Smooth muscle cell of the coronary artery (primary cell): ENCODE measurements at places on chromosomes 7 and 10. TPM values are rescaled to one million over a fixed set of nuclear protein-coding genes. Genes with fewer than 3 reads are reported as not detected.

The CCDC3 gene
- 0.15 and 0.47 TPM in 2 replicates for total RNA-seq

The PIP gene
- total RNA-seq: not detected in 2 replicates

The FAM24B gene
- total RNA-seq: 3.8 and 4.3 TPM in 2 replicates

The VAX1 gene
- total RNA-seq: not detected in 2 replicates

The TET1 gene
- total RNA-seq: 0.82 and 1.4 TPM in 2 replicates

The CDH23 gene
- total RNA-seq: 0.08 and 5.4 TPM in 2 replicates

The NKX2-3 gene
- total RNA-seq: not detected in 2 replicates

The MORN4 gene
- total RNA-seq: 4.2 and 8.1 TPM in 2 replicates

The GDF2 gene
- total RNA-seq: not detected in 2 replicates

The GLI3 gene
- total RNA-seq: 2.2 and 3.2 TPM in 2 replicates

The DKK1 gene
- total RNA-seq: 57.4 and 99.2 TPM in 2 replicates

The CRTAC1 gene
- 0.08 and 0.12 TPM in 2 replicates for total RNA-seq

The IL2RA gene
- not detected in 2 replicates for total RNA-seq

The PSD gene
- total RNA-seq: 0.45 and 4.8 TPM in 2 replicates

The IKZF1 gene
- total RNA-seq: not detected in 2 replicates

The ADAMTS14 gene
- total RNA-seq: 1.5 and 9.0 TPM in 2 replicates

The TLX1 gene
- not detected in 2 replicates for total RNA-seq

The LRIT1 gene
- total RNA-seq: not detected in 2 replicates

The TAS2R41 gene
- total RNA-seq: not detected in 2 replicates

The SPDYE18 gene
- 0.08 and 0.94 TPM in 2 replicates for total RNA-seq

The TACC2 gene
- 1.8 and 6.2 TPM in 2 replicates for total RNA-seq

The MMRN2 gene
- total RNA-seq: 2.5 and 17.8 TPM in 2 replicates

The CRYGN gene
- not detected in 2 replicates for total RNA-seq

The LEP gene
- total RNA-seq: 0.94 TPM in 1 of 2 replicates, not detected in the other

The MMD2 gene
- not detected in 2 replicates for total RNA-seq

The IQUB gene
- 0.30 and 0.35 TPM in 2 replicates for total RNA-seq

The BCL7B gene
- total RNA-seq: 12.1 and 16.1 TPM in 2 replicates

The STEAP1B gene
- total RNA-seq: 7.3 and 10.8 TPM in 2 replicates

The PGAM2 gene
- 0.75 and 2.5 TPM in 2 replicates for total RNA-seq

The GARIN1A gene
- total RNA-seq: 0.53 and 0.82 TPM in 2 replicates

The CPEB3 gene
- 0.68 and 0.70 TPM in 2 replicates for total RNA-seq

The LBX1 gene
- not detected in 2 replicates for total RNA-seq

The ADCY1 gene
- total RNA-seq: 0.08 and 2.3 TPM in 2 replicates

The SPDYE3 gene
- not detected in 2 replicates for total RNA-seq

The HKDC1 gene
- 0.35 and 1.1 TPM in 2 replicates for total RNA-seq

The CALHM2 gene
- 19.0 and 27.1 TPM in 2 replicates for total RNA-seq

The EPDR1 gene
- total RNA-seq: 28.0 and 76.3 TPM in 2 replicates

The AKR1C4 gene
- not detected in 2 replicates for total RNA-seq

The MACROH2A2 gene
- 4.2 and 11.3 TPM in 2 replicates for total RNA-seq
